ENCODE measurements at places on chromosomes 1 and 21.

DNA sequence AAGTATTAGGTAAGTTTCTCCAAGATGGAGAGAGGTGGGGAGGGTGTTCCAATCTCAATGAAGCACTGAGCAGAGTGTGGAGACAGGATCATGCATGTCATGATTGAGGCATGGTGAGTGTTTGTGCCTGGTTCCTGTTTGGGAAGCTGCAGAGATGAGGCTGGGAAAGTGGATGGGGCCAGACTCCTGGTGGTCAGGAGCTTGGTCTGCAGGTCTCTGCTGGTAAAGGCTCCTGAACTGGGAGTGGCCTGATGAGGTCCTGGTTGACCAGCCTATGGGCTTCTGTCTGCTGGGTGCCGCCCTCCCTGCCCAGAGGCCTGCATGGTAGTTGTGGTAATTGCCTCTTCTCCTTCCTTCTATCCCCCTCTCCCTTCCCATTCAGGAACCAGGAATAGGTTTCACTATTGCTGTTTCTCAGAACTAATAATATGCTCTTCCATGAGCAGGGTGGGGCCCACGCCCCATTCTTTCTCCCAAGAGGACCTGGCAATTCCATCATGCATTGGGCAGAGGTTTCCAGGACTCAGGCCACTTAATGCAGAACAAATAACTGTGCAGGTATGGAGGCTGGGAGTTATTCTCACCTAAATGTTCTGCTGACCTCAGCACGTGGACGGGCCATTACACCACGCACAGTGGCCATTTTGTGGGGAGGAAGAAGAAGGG lies 24.5 kb downstream of the PROK1 start:
- H3K27ac ChIP-seq = no peak overlapping the region
- H3K27me3 ChIP-seq = no peaks in the 10 kb centered on the region
- no peak overlapping the region for H3K4me3 ChIP-seq
- no peaks in the 10 kb centered on the region for H3K36me3 ChIP-seq

- DNase-seq = no peak
- H3K27ac ChIP-seq = no peak overlapping the region
- H3K4me3 ChIP-seq = no peak overlapping the region
- H3K36me3 ChIP-seq = no peaks in the 10 kb centered on the region
- peaks cover 8% of the 10 kb centered on the region for H3K27me3 ChIP-seq
These were observed 5.5 kb downstream of the PGLYRP4 start for GRCh38 chr1:153343040-153343681.

DNA sequence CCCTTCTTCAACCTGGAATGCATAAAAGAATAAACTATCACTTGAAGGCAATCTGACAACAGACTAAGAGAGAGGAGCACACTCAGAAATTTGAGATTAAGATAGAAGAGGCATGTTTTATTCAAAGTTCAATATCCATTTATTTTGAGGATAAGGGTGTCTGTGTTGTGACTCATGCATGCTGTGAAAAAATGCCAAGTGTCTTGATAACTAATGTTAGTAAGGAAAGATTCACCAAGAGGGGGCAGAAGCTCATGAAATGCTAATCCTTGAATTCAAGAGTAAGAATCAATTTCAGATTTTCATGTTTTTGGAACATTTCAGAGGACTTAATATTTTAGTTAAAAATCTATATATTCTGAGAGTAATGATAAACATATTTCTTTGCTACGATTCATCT lies 94.0 kb downstream of the IFI44 start:
- H3K27ac ChIP-seq = no peak overlapping the region
- no peaks in the 10 kb centered on the region for H3K27me3 ChIP-seq
- no peak for DNase-seq
- H3K4me1 ChIP-seq = no peaks in the 10 kb centered on the region
- no peak overlapping the region for H3K4me3 ChIP-seq

- DNase-seq = peak; percentile 28
- no peaks in the 10 kb centered on the region for H3K36me3 ChIP-seq
- no peak overlapping the region for H3K4me3 ChIP-seq
- no peak overlapping the region for H3K27ac ChIP-seq
- H3K4me1 ChIP-seq = peaks cover 5% of the 10 kb centered on the region
These were observed 75.5 kb upstream of the GPR88 start for GRCh38 chr1:100462326-100463025.

DNA sequence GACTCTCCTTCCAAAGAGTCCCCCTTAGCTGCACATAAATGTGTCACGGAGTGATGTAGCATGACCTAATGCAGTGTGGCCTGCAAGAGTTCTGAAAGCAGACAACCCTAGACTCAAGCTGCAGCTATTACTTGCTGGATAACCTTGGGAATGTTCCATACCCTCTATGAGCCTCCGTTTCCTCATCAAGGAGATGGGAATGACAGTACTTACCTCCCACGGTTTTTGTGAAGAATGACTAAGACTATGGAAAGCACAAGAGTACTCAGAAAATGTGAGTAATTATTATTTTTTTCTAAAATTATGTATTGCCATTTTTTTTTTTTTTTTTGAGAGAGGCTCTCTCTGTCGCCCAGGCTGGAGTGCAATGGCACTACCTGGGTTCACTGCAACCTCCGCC lies 3.0 kb downstream of the TTC39A start:
- peaks cover 4% of the 10 kb centered on the region for H3K27me3 ChIP-seq
- no peak for DNase-seq
- H3K27ac ChIP-seq = no peak overlapping the region
- H3K4me3 ChIP-seq = no peak overlapping the region
- peaks cover 22% of the 10 kb centered on the region for H3K4me1 ChIP-seq

DNA sequence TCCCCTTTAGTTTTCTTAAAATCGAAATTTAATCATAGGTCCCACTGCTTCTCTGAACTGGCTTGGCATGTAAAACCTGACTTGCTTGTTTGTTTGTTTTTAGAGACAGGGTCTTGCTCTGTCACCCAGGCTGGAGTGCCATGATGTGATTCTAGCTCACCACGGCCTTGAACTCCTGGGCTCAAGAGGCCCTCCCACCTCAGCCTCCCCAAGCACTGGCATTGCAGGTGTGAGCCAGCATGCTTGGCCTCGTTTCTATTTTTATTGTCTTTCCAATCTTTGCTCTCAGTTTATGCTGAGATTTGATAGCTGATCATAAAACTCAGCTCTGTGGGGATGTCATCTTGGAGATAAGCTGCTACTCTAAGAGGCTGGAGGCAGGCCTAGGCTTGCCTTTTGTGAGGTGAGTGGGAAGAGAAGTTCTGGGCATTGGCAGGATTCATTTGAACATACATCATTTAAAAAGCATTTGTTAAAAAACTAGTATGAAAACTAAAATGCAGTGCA lies 51.5 kb upstream of the GCLM start:
- peak overlapping the region; percentile 21 for H3K27ac ChIP-seq
- peak; percentile 36 for DNase-seq
- no peaks in the 10 kb centered on the region for H3K36me3 ChIP-seq
- H3K4me1 ChIP-seq = peaks cover 5% of the 10 kb centered on the region

DNA sequence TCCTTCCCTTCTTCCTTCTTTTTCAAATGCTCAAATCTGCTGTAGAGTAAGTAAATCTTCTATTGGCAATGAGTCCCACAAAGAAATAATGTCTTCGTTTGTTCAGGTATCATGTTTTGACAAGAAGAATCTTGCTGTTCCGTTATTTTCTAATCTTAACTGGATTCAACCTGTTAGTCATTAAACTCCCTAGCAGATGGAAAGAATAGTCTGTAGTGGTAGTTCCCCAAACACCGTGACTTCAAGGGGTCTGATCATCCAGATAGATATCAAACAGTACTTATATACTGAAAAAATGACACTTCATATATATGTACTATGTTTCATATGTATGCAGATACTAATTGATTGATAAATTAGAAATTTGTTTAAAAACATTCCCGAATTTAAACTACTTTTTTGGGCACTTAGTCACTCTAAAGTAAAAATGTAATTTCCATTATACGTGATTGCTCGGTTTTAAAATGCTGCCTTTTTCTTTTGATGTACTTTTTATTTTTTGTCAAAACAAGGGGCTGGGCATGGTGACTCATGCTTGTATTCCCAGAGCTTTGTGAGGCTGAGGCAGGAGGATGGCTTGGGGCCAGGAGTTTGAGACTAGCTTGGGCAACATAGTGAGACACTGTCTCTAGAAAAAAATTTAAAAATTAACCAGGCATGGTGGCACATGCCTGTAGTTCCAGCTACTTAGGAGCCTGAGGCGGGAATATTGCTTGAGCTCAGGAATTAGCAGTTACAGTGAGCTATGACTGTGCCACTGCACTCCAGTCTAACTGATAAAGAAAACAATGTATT lies 335.7 kb upstream of the SNX7 start:
- no peaks in the 10 kb centered on the region for H3K4me1 ChIP-seq
- H3K27me3 ChIP-seq = no peaks in the 10 kb centered on the region
- DNase-seq = peak; percentile 54
- H3K36me3 ChIP-seq = no peaks in the 10 kb centered on the region
- H3K27ac ChIP-seq = no peak overlapping the region

DNA sequence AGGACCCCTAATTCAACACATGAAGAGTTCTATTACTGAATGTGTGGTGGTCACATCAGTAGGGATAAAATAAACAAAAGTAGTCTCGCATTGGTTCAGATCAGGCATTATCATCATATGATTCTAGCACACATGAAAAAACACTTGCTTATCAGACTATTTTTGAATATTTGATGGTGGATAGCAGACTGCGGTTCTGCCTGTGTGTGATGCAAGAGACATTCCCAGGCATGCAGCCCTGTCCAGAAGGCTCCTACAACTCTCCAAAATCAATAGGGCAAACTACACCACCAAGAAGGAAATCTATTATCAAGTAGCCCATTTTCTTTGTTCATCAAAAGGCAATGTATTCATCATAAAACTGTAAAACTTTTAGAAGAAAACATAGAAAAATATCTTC lies 304.7 kb downstream of the DUSP10 start:
- H3K27ac ChIP-seq = no peak overlapping the region
- peaks cover 9% of the 10 kb centered on the region for H3K4me1 ChIP-seq
- no peaks in the 10 kb centered on the region for H3K36me3 ChIP-seq
- H3K27me3 ChIP-seq = no peaks in the 10 kb centered on the region

- DNase-seq = no peak
- H3K36me3 ChIP-seq = no peaks in the 10 kb centered on the region
- H3K27me3 ChIP-seq = no peaks in the 10 kb centered on the region
- no peak overlapping the region for H3K27ac ChIP-seq
- no peak overlapping the region for H3K4me3 ChIP-seq
- peaks cover 7% of the 10 kb centered on the region for H3K4me1 ChIP-seq
These were observed 11.0 kb upstream of the CDC42 start for GRCh38 chr1:22041505-22041904.

GRCh38 chr1:173447224-173447623 lies 29.9 kb upstream of the PRDX6 start:
- no peak for DNase-seq
- no peaks in the 10 kb centered on the region for H3K4me1 ChIP-seq
- H3K36me3 ChIP-seq = no peaks in the 10 kb centered on the region
- H3K27ac ChIP-seq = no peak overlapping the region
- no peaks in the 10 kb centered on the region for H3K27me3 ChIP-seq

DNA sequence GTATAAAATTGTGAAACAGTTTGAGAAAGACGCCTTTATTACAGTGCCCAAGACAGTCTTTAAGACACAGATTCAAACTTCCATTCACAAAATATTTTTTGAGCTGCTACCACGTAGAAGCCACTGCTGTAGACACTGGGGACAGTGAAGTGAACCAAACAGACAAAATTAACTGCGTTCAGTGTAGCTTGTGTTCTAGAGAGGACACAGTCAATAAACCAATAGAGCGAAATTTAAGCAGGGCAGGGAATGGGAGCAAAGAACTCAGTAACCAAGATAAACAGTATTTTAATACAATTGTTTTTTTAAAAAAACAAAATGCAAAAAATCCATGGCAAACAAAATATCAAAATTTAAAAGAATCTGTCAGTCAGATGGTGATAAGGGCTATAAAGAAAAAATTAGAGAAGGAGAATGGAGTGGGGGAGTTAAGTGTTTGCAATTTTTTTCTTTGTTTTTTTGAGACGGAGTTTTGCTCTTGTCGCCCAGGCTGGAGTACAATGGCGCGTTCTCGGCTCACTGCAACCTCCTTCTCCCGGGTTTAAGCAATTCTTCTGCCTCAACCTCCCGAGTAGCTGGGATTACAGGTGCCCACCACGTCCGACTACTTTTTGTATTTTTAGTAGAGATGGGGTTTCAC lies 719 bp upstream of the PARS2 start:
- H3K4me1 ChIP-seq = peaks cover 6% of the 10 kb centered on the region
- no peaks in the 10 kb centered on the region for H3K27me3 ChIP-seq
- H3K36me3 ChIP-seq = no peaks in the 10 kb centered on the region
- DNase-seq = no peak
- peak overlapping the region; percentile 71 for H3K4me3 ChIP-seq

GRCh38 chr1:31428436-31429221 lies 15.6 kb downstream of the SERINC2 start:
- peaks cover 8% of the 10 kb centered on the region for H3K4me1 ChIP-seq
- H3K4me3 ChIP-seq = no peak overlapping the region
